ENCODE measurements at places on chromosomes 2 and 18.

DNA sequence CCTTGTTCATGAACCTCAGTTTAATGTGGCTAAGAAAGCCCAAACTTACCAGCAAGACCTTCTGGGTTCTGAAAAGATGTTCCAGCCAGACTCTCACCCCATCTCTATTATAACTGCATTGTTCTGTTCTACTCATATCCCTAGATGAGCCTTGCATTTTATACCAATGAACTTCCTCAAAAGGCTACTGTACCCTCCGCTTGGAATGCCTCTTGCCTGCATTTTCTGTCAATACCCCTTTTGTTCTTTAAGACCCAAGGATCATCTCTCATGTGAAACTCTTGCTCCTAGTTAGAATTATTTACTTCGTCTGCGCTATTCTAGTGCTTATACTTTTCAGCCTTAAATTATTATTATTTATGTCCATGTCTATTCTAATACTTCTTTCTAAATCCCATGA lies 181.5 kb downstream of the MYO3B start:
- no peak for DNase-seq

GRCh38 chr2:235416858-235417499 lies 76.9 kb upstream of the AGAP1 start:
- DNase-seq, result no peak

- no peak for DNase-seq
Observed at GRCh38 chr2:8581601-8582041, 100.2 kb upstream of the ID2 start.

DNA sequence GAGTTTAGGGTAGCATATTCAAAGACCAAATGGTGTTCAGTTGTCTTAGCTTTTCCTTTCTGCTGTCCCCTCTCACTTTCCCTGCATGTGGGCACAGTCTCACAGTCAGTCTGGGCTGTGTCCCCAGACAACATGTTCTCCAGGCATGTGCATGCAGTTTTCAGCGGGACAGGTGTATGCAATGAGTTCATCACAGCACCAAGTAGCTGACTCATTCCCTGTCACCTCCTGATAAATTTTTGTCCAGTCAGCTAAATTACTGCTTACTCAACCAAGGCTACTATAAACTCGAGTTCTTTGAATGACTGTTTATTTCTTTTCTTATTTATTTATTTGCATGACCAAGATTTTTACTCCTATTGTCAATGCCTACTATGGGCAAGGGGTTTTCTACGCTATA lies 148.8 kb upstream of the CDH19 start:
- no peak for DNase-seq

DNA sequence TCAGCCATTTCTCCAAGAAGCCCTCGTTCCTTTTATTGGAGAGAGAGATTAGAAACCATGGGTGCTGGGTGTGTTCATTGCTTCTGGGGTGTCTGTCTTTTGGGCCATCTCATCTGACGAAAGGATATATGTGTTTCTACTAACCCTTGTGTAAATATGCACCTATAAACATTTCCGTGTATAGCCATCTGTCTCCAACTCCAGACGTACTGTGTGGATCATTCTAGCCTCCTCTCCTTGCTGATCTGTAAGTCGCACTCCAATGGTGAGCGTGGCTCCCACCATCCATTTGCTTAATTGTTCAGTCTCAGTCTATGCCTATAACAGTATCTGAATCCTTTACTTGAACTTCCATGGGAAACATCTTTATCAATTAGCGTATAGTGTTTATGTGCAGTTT lies 1.8 kb downstream of the RBFA start:
- DNase-seq, result no peak

- no peak for DNase-seq
Observed at GRCh38 chr2:144583381-144583729, 63.4 kb upstream of the ZEB2 start.

DNA sequence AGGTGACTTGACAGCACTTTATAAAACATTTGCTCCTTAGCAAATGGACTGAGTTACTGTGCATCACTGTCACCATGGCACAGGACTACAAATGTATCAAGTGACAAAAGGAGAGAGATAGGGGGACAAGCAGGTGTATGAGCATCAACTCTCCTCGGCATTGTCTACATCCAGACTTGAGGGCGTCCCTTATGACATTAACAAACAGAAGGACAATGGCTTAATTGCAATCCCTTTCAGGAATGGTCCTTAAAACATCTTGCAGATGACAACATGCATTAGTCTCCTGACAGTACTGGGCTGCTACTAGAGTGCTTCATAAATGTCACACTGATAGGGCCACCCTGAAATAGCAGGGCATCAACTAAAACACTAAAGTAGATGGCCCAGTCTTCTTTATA lies 198.8 kb downstream of the PDE1A start:
- no peak for DNase-seq

DNA sequence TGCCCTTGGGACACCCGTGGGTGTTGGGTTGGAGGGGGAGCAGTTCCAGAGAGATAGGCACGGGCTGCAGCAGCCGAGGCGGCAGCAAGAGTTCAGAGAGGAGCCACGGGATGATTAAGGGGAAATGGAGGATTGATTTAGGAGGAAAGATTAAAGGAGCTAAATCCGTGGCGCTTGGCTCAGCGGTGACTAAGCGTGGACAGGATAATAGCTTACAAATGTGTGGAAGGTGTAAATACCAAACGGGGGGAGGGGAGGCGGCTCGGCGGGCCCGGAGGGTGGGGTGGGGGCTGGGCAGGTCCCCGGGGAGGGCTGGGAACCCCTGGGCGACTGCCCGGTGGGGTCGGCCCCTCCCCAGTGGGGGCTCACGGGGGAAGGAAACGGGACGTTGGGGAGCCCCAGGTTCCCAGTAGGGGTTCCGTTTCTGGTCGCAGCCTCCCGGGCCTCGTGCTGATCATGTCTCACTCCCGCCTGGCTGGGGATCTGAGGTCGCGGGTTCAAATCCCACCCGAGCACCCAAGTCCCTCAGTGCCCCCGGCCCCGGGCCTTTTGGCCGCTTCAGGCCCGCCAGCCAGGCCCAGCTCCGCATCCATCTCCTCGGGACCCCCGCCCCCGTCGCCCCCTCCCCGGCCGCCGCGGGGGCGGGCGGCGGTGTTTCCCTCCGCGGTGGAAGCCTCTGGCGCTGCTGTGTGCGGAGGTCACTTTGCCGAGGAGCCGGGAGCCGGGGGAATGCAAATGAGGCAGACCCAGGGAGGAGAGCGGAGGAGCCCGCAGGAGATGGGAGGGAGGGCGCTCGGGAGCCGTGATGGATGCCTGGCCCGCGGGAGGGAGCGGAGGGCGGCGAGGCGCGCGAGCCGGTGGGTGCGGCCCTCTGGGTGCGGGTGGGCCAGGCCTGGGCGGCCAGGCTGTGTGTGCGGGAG lies 8.1 kb downstream of the ASIC4 start:
- no peak for DNase-seq

DNA sequence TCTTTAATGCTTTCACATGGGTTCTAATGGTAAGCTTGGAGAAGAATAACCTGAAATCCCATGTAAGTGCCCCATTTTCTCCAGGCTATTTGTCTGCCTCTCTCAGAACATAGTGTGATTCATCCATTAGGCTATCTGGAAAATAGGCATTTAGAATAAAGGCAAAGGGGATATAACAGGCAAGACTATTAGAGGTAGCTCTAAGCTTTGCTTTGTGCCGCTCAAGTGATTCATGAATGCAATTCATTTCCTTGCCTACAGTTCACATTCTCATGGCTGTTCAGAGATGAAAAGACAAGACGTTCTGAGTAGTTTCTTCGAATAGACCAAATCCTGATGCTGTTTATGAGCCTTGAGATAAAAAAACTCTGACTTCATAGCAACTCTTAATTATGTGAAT lies 101.7 kb downstream of the ANKRD44 start:
- no peak for DNase-seq

DNA sequence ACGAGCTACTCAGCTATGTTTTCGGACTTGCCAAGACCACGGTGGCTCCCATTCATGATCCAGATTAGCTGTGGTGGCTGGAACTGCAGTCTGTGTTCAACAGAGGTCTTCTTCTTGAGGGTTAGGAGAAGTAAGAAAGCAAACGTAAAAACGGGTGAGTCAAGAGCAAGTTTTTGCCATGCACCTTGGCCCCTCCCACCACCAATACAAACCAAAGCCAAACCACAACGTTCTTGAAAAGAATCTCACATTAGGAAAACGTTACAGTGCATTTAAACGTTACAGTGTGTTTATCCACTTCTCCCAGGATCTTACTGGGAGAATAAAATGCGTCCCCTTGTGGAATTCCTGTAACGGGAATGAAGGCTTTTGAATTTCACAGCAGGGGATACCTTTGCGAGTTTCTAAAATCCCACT lies 725 bp downstream of the FBXO48 start:
- peak; percentile 47 for DNase-seq

- DNase-seq, result no peak
Observed at GRCh38 chr18:7607540-7608173, 40.5 kb downstream of the PTPRM start.

GRCh38 chr2:29261003-29261402 lies 145.8 kb downstream of the CLIP4 start:
- DNase-seq, result no peak

DNA sequence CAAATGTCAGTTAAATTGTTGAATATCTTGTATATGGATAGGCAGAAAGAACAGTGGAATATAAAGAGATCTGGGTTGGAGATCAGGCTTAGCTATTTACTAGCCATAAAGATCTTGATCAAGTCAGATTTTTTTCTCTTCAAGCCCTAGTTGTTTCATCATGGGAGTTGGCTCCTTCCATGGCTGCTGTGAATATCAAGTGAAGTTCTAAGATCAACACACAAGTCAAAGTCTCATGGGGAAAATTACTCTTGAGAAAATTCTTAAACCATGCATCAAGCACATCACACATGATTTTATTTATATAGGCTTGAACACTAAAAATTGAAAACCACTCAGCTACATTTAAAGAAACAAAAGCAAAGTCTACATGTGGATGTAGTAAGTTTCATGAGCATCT lies 79.8 kb downstream of the C1D start:
- no peak for DNase-seq

GRCh38 chr2:135617501-135618015 lies 86.3 kb downstream of the R3HDM1 start:
- DNase-seq, result no peak

- no peak for DNase-seq
Observed at GRCh38 chr18:63446266-63446665, 24.0 kb upstream of the VPS4B start.

DNA sequence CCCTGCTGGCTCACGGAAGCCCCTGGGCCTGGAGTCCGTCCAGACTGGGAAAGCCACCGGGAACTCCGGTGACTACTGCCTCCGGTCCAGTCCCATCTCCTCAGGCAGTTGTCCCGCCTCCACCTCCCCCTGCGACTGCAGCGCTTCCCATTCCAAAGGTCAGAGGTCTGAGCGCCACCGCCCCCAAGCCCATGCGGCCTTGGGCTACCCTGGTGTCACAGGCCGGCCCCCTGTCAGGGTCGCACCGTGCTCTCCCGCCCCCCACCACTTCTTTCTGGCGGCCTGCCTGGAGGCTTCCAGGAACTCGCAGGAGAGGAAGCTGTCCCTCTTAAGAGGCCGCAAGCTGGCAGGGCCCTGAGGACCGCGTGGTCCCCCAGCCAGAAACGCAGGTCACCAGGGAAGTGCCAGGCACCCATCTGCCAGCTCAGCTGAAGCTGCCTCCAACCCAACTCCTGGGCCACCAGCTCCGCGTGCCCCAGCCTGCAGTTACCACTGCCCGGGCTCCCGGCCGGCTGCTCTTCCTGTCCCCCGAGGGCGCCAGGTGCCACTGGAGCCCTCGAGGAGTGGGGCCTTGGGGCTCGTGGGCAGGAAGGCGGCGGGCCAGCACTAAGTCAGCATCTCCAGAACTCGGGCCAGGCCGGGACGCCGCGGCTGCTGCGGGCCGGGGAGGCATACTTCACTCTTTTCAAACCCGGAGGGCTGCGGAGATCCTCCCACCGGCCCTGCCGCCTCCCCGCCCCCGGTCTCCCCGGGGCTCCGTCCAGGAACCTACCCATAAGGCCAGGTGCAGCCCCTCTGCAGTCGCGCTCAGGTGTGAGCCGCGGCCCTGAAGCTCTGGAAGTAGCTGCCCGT lies 83.3 kb upstream of the POMC start:
- peak; percentile 62 for DNase-seq

GRCh38 chr2:230418341-230419016 lies 2.5 kb downstream of the SP100 start:
- no peak for DNase-seq

DNA sequence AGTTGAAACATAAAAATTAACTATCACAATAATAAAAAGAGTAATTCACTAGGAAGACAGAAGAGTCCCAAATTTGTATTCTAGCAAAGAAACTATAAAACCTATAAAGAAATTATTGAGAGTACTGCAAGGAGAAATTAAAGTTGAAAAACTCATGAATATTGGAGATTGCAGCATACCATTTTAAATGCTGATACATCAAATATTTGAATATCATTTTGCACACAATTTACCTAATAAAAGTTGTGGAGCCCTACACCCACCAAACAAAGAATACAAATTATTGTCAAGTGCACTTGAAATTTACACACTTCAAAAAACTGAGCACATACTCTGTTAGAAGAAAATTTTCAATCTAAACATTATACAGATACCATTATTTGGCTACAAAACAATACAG lies 531.6 kb upstream of the SMIM21 start:
- DNase-seq, result no peak

- DNase-seq, result no peak
Observed at GRCh38 chr2:220309215-220309614, 681.8 kb downstream of the SLC4A3 start.

GRCh38 chr2:44932079-44932478 lies 9.4 kb upstream of the SIX3 start:
- no peak for DNase-seq

GRCh38 chr2:4047961-4048891 lies 344.9 kb downstream of the DCDC2C start:
- DNase-seq, result no peak

DNA sequence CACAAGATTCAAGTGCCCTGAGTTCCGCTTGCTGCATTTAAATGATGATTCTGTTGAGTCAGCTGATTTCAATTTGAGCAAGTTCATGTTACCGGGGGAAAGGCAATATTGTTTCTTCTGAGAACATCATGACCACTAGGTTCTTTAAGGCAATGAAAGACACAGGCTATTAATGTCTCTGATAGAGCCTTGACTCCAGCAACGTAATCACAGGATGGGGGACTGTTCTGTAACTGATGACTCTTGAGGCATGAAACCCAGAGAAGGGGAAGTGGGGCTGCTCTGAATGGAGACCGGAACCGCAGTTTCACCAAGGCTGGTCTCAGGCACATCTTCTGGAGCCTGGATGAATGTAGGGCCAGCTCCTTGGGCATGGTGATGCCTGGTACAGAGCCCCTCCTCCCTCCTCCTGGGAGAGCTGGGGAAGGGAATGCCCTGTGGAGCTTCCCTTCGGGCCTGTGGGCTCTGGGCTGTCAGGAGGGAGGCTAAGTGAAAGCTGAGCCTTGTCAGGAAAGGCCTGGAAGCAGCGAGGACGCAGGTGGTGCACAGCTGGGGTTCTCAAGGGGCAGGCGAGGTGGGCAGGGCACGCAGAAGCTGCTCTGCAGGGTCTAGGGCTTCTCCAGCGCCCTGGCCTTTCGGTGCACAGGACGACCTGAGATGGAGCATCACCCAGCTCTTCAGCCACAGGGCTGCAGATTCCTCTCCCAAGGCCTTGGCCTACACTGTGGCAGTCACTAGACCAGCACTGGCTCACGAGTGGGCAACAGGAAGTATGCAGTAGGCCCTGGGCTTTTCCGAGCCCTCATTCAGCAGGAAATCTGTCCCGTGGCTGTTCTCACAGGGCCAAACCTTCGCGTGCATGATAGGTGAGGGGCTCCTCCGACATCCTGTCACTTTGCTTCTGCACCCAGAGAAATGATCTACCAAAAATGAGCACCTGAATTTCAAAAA lies 36.6 kb upstream of the PRLH start:
- DNase-seq, result no peak
